ENCODE measurements at places on chromosomes 6 and 20. TPM values are rescaled to one million over a fixed set of nuclear protein-coding genes. Genes with fewer than 3 reads are reported as not detected.
A peak's percentile ranks its signal among the peaks of the same experiment; 100 is the strongest.

SLC22A16 gene
- total RNA-seq: not detected

SYCP2L gene
- 2.6 TPM for total RNA-seq

NRN1 gene
- 4.5 TPM for total RNA-seq

HSP90AB1 gene
- total RNA-seq: 194 TPM

TSHZ2 gene
- total RNA-seq: 20.5 TPM

GRCh38 chr6:1436334-1437306, 47.2 kb downstream of the FOXF2 start:
- H3K36me3 ChIP-seq: no peaks in the 10 kb centered on the region
- H3K4me3 ChIP-seq: no peak overlapping the region
- H3K4me1 ChIP-seq: no peaks in the 10 kb centered on the region
- no peak overlapping the region for H3K27ac ChIP-seq
- DNase-seq: peak; percentile 33
- no peaks in the 10 kb centered on the region for H3K27me3 ChIP-seq

- H3K27me3 ChIP-seq: no peaks in the 10 kb centered on the region
- no peak for DNase-seq
- no peak overlapping the region for H3K27ac ChIP-seq
- no peak overlapping the region for H3K4me3 ChIP-seq
- peaks cover 66% of the 10 kb centered on the region for H3K36me3 ChIP-seq
Observed at GRCh38 chr6:87529221-87529620, 56.4 kb downstream of the SLC35A1 start.

- H3K4me1 ChIP-seq: no peaks in the 10 kb centered on the region
- H3K27me3 ChIP-seq: no peaks in the 10 kb centered on the region
- H3K27ac ChIP-seq: no peak overlapping the region
Observed at GRCh38 chr20:23915844-23916243, 36.3 kb upstream of the CST5 start.

- H3K27ac ChIP-seq: no peak overlapping the region
- no peaks in the 10 kb centered on the region for H3K4me1 ChIP-seq
- no peaks in the 10 kb centered on the region for H3K27me3 ChIP-seq
- H3K4me3 ChIP-seq: no peak overlapping the region
Observed at GRCh38 chr6:24093381-24093780, 32.6 kb upstream of the NRSN1 start.

DNA sequence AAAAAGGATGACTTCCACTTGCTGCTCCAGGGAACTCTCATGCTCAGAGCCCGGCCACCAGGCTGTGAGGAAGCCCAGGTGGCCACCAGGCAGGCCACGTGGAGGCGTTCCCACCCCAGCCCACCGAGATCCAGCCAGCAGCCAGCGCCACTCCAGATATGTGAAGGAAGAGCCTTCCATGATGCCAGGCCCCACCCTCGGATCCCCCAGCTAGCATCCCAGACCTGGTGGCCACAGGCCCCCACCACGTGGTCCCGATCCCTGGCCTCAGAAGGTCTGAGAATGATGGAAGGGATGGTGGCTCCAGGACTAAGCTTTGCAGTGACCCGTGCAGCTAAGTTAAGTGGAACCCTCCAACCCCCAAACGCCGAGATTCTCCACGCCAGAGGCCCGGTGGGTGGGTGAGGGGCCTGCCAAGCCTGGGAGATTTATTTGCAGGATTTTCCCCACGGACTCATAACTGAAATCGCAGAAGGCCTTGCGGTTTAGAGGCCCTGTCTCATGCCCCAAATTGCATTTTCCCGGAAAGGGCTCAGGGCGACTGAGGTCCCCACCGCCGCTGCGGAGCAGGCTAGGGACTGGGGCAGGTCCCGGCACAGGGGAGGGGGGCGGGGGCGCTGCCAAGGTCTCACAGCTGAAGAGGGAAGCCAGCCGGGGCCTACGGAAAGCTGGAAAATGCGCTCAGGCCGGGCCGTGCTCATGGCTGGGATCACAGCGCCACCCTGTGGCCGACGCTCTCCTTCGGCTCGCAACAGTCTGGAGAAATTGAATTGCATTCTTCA, 31.1 kb upstream of the CST7 start:
- H3K27ac ChIP-seq: no peak overlapping the region
- peak; percentile 94 for DNase-seq

DNA sequence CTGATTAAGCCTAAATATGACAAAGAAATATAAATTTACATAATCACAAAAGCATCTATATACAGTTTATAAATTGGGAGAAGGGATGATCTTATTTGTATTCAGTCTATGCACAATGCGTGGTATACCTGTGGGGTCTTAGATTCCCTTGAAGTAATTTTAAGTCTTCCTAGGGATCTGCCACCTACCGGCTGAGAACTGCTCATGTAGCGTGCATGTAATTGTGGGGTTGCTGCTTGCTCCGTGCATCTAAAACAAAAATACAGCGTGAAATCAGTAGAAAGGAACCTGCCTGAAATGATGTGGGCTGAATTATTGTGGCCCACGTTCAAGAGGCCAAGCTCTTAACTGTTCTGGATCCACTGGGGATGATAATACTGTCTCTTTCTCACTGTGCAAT, 187.3 kb downstream of the MBOAT1 start:
- H3K4me3 ChIP-seq: no peak overlapping the region
- no peaks in the 10 kb centered on the region for H3K4me1 ChIP-seq
- no peak overlapping the region for H3K27ac ChIP-seq

GRCh38 chr6:15312500-15312899, 66.6 kb downstream of the JARID2 start:
- no peaks in the 10 kb centered on the region for H3K27me3 ChIP-seq
- peaks cover 60% of the 10 kb centered on the region for H3K4me1 ChIP-seq
- no peaks in the 10 kb centered on the region for H3K36me3 ChIP-seq
- H3K4me3 ChIP-seq: no peak overlapping the region

- H3K4me3 ChIP-seq: no peak overlapping the region
- peaks cover 24% of the 10 kb centered on the region for H3K4me1 ChIP-seq
- DNase-seq: no peak
- no peaks in the 10 kb centered on the region for H3K27me3 ChIP-seq
Observed at GRCh38 chr6:46926481-46926880, 4.7 kb upstream of the ADGRF5 start.
